MG63 (cell line): ENCODE measurements at places on chromosomes 7 and 10. TPM values are rescaled to one million over a fixed set of nuclear protein-coding genes. Genes with fewer than 3 reads are reported as not detected.

DNA sequence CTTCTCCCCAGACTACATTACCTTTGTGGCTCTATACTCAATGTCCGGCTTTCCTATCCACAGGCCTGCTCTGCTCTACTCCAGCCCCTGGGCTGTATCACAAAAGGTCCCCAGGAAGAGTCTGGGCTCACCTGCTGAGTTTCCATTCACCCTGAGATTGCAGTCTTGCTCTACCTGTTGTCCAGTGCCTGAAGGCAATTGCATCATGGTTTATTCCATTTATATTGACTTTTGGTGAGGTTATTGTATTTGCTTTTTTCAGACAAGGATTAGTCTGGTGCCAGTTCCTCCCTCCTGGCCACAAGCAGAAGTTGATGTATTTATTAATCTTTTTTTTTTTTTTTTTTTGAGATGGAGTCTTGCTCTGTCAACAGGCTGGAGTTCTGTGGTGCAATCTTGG, 273.1 kb downstream of the XPNPEP1 start:
- DNase-seq, result no peak

- no peak for DNase-seq
Measured at GRCh38 chr7:157434231-157434630, 97.4 kb downstream of the DNAJB6 start.

DNA sequence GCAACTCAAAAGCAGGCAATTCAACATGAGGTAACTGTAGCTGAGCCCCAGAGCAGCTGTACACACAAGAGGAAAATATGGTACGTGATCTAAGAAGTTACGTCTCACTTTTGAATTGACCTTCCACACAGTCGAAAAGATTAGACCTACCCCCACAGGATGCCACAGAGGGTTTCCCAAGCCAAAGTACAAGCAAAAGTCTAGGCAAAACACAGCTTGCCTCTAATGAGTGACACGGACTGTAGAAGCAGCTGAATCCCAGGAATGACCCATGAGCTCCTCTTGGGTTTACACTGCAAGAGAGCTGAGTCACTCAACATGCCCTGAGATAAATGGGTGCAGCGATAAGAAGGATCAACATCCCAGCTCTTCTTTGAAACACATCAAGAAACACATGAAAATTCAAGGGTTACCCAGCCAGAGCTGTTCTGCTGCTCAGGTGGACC, 9.8 kb downstream of the CREB3L2 start:
- DNase-seq, result no peak

Gene R3HCC1L
- total RNA-seq, result 6.3 and 7.1 TPM in 2 replicates

- no peak for DNase-seq
Measured at GRCh38 chr7:115533785-115534184, 496.8 kb downstream of the TFEC start.

Gene INHBA
- total RNA-seq, result 0.07 and 0.56 TPM in 2 replicates

- DNase-seq, result no peak
Measured at GRCh38 chr10:43239756-43240155, 27.1 kb downstream of the RASGEF1A start.

- no peak for DNase-seq
Measured at GRCh38 chr10:65769828-65770227, 1156.0 kb upstream of the LRRTM3 start.
